Activated T-cell treated with anti-CD3 and anti-CD28 coated beads for 4 hours (primary cell): ENCODE measurements at places on chromosomes 1 and 21.

DNA sequence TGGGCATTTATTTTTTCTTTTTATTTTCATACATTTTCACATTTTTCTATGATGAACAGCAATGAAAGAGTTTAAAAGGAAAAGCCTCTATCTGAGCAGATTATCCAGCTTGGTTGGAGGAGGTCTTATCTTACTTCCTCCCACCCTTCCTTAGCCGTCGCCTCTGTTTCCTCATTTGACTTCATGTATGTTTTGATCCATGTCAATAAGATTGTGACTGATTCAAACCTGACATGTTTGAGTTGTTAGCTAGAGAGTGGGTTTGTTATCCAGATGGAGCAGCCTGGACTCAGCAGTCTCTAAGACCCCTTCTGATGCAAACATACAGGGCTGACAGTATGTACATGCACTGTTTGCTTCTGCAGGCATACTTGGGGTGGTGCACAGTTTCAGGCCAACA, 31.2 kb downstream of the MACO1 start:
- no peak for DNase-seq

GRCh38 chr1:221991221-221991620, 249.3 kb upstream of the DUSP10 start:
- DNase-seq = no peak

GRCh38 chr21:37842163-37842919, 73.9 kb downstream of the KCNJ6 start:
- DNase-seq = no peak

DNA sequence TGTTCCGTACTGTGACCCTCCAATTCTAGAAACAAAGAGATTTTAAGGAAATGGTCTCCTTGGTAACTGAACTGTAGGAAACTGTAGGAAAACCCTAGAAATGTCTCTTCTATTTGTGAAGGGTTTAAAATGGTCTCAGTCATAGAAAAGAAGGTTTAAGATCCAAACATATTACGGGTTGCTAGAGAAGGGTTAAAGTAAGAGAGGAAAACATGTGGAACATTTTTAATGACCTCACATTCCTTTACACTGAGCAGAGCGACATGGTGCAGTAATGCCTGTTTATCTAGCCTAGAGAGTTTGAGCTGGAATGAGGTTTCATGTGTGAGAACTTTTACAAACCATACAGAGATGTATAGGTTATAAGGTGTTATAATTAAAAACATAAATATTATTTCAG, 36.9 kb upstream of the C1orf105 start:
- DNase-seq = no peak

- DNase-seq = peak; percentile 59
These were observed 2.7 kb upstream of the MYOC start for GRCh38 chr1:171654942-171655745.

- DNase-seq = no peak
These were observed 30.6 kb upstream of the C1orf185 start for GRCh38 chr1:51071291-51072042.

GRCh38 chr1:209457401-209458125, 126.0 kb upstream of the CAMK1G start:
- no peak for DNase-seq

GRCh38 chr1:203625628-203626019, 1.0 kb upstream of the ATP2B4 start:
- DNase-seq = peak; percentile 56

DNA sequence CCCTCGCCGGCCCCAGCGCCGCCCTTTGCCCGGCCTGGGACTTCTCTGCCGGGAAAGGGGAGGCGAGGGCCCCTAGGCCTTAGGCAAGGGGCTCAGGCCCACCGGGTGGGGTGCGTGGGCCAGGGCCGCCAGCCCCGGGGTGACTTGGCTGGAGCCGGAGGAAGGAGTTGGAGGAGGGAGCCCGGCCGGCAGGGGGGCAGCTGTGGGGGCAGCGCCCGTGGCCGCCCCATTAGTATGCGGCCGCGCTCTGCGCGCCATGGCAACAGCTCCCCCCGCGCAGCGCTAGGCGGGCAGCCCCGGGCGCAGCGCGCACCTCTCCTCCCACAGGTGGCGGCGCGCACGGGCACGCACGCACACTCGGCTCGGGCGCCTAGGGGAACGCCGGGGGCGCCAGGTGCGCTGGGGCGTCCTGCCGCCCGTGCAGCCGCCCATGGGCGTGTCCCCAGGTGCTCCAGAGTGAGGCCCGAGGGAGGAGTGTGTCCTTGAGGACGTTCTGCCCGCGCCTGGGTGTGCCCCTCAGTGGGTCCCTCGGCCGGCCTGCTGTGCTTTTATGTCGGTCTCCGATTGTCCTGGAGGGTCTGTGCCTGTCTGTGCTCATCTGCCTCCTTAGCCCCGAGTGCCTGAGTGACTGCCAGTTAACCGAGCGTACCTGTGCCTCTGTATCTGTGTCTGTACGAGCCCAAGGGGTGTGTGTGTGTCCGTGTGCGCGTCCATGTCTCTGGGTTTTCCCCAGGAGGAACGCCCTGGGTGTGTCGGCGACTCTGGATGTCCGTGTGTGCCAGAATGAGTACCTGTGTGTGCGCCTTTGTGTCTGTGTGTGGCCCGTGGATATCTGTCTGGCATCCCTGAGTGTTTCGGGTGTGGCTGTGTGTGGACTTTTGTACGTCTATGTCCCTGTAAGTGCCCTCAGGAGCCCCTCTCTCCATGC, 38.2 kb upstream of the WASF2 start:
- DNase-seq = peak; percentile 33

DNA sequence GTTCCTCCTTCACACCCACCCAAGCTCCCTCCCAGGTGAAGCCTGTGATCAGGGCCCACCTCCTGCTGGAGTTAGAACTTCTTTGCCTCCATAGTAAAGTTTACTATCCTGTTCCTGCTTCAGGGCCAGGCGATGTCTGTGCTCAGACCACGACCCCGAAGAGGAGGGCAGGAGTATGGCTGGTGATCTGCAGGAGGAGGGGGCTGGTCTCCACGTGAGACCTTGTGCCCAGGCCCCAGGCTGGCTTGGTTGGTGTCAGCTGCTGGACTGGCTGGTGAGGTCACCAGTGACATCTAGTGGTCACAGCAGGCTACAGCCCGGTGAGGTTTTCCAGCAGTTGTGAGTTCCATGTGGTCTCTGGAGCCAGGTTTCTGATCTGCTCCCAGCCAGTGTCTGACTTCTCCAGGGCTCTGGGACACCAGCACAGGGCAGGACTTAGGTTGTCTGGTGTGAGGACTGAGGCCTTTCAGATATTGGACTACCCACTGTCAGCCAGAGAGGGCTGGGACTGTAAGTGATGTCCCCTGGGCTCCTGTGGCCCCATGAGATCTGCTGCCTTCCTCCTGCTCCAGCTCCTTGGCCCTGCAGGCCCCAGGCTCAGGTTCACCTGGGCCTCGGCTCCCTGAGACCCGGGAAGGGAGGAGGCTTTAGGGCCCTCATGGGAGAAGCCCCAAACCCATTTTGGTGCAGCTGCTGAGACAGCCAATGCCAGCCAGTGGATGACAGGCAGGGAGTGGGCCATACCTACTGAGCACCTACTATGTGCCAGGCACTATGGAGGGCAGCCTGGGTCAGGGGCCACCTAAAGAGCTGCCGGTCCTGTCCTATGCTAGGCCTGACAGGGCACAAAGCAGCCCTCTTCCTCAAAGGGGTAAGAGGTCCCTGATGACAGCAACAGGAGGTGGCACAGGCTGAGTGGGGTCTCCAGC, 6.0 kb upstream of the UBL4B start:
- DNase-seq = peak; percentile 27

DNA sequence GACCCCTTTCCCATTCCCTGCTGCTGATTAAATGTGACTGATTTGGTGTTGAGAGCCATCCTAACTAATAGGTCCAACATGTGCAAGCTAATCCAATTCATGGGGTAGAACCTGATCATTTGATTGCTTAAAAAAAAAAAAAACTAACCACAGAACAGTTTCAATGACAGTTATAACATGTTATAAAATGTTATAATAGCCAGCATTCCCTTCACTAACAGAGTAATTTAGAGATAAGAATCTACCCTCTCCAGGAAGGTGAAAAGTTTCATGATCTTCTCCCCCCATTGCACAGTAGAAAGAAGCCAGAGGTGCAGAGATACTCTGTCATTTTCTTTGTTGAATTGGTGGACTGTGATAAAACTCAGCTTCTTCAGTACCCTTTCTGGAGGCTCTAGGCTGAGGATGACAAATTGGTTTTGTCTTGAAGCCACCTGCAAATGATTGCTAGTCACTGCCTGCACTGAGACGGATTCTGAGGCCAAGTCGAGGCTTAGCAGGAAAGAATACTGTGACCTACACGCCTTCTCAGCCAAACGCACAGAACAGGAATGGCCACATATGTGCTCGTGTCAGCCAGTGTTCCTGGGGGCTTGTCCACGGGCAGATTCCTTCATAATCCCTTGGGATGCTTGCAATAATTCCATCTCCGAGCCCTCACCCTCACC, 215.7 kb upstream of the IRF2BP2 start:
- no peak for DNase-seq

GRCh38 chr21:42220138-42220701, 1.3 kb downstream of the ABCG1 start:
- no peak for DNase-seq

GRCh38 chr1:33120436-33121231, 39.7 kb downstream of the AZIN2 start:
- no peak for DNase-seq

DNA sequence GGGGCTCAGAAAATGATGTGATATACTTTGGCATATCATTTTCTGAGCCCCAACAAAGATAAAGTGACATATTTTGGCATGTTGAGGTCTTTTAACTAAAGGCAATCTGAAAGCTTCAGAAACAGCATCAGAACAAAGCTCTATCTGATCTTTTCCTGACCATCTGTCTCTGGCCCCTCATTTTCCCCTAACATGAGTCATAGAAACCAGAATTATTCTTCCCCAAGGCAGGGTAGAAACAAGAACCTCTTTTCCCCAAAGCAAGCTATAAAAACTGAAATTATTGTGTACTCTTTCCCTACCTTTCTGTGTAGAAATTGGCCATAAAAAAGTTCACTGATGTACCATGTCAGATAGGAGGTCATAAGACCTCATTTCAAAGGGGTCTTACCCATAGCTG, 48.7 kb upstream of the PLA2G4A start:
- DNase-seq = no peak

DNA sequence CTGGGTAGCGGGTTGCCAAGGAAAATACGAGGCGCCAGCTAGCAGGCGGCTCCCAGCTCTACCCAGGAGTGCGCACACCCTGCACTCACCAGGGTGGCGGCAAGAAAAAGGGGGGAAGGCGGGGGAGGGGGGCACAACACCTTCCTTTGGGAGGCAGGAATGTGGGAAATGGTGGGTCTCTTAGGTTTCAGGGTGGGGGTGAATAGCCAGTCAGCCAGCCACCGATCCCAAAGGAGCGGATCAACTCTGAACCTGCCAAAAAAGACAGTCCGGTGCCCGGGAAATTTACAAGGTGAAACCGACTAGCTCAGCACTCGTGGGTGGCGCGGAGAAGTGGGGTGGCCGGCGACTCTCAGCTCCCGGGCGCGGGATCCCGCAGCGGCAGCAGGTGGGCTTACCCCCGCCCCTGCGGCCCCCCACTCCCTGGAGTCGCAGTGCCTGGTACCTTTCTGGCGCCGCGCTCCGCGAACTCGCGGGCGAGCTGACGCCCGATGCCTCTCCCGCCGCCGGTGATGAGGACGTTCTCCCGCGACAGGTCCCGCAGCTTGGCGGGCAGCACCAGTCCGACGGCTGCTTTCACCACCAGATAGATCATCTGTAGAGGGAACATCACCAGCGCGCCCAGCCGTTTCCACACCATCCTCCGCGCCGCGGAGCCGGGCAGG, 1.2 kb downstream of the DHRS3 start:
- no peak for DNase-seq

- DNase-seq = no peak
These were observed 352.0 kb downstream of the HHIPL2 start for GRCh38 chr1:222195857-222196256.

DNA sequence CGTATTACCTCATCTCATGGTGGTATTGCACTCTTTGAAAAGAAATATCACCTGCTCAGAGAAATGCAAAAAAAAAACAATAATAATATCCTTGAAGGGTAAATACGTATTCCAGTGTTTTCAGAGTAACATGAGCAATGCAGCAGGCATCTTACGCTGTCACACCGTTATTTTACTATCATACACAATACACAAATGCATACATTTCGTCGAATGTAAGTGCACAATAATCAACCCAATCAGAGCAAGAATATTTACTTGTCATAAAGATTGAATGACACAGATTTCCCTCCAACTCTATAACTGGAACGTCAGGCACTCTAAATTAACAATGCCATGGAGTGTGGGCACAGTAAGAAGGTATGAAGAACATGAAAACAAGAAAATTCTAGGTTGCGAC, 1050.1 kb downstream of the PLA2G4A start:
- DNase-seq = no peak

DNA sequence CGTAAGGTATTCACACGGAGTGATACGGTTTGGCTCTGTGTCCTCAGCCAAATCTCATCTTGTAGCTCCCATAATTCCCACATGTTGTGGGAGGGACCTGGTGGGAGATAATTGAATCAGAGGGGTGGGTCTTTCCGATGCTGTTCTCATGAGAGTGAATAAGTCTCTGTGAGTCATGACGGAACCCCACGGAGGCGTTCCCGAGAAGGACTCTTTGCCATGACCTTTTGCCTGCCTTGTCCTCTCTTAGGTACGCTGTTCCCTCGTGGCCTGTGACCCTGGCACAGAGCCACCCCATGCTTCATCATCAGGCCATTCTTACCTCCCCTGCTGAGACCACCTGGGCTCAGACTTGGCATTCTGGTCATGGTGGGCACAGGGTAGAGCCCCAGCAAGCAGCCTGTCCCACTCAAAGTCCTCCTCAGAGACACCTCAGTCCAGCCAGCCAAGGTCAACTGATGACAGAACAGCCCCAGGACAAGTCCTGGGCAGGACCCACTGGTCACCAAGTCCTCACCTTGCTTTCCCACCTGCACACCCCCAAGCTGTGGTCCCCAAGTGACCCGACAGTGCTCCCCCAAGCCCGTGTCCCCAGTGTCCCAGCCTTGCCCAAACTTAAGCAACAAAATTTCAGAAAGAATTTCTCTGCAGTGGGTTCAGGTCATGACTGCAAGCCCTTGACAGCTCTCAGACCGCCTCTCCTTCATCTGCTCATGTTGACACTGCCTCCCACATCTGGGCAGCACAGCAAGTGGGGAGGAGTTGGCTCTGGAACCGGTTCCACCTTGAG, 158.4 kb downstream of the ACTL8 start:
- no peak for DNase-seq

GRCh38 chr1:222798975-222799374, 15.9 kb upstream of the DISP1 start:
- no peak for DNase-seq

DNA sequence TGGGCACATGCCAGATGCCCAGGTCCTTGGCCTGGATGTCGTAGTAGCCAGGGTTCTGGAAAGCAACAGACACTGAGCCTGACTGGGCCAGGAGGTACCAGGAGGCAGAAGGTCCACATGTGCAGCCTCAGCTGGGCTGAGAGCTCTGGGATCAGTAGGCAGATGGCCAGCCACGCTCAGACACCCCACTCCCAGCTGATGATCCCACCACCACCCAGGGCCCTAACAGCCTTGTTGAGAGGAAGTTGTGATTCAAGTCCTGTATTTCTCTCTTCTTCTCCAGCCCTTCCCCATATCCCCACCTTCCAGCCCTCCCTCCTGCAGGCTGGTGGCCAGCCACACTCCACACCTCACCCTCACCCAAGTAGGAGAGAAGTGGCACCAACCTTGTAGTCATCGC, 4.0 kb downstream of the ITLN2 start:
- DNase-seq = no peak

GRCh38 chr1:55503663-55504305, 288.6 kb upstream of the USP24 start:
- DNase-seq = no peak
